ENCODE measurements at places on chromosomes 1 and 21.

DNA sequence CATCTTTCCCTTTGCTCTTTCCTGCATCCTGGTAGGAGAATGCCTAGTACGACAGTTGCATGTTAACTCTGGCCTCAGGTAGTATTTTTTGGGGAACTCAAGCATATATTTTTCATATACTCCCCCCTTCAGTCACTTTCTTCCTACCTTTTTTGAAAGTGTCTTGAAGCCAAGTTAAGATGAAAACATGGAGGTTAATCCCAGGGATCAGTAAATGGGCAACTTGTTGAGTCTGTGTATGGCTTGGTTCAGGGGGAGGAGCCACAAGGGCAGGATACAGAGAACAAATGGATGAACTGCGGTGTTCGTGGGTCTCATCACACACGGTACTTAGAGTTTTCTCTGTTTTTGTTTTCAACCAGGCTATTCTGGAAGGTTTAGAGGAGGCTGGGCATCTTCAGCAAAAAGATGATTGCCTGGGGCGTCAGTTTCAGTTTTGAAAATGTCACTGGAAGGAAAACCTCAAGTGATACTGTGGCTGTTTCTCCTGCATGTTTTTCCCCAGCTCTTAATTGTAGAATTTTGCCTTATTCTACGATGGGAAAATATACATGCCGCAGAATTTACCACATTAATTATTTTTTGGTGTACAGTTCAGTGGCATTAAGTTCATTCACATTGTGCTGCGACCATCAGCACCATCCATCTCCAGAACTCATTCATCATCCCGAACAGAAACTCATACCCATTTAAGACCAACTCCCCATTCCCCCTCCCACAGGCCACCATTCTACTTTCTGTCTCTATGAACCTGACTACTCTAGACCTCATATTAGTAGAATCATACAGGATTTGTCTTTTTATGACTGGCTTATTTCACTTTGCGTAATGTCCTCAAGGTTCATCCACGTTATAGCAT lies 71.5 kb downstream of the MAP10 start:
- no peak for DNase-seq

GRCh38 chr1:210250665-210250997 lies 18.0 kb downstream of the SERTAD4 start:
- DNase-seq: no peak

- no peak for DNase-seq
Observed at GRCh38 chr1:3530926-3531818, 76.7 kb downstream of the ARHGEF16 start.

DNA sequence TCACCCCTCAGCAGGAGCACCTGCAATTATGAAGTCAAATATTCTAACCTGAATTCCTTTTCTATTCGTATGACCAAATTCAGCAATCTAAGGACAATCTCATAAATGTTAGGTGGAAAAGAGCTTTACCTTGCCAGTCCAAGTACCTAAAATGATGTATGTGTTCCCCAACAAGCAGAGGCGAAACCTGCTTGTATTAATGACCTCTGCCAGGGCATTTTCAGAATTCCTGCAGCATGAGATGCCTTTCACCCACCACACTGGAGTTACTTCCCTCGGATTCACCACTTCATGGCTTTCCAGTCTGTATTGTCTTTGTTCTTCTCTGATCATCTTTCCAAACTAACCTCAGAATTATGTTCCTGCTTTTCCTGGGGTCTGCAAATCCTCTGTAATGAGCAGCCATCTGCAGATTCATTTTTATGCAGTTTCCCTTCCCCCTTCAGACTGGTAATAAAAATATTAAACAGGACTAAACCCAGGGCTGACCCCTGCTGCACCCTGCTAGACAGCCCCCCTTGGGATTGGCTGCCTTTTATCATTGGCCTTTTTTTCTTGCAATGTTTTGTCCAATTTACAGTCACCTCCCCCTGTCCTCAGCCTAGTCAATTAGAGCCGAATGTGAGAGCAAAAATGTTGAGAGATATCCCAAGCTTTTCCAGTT lies 26.6 kb upstream of the CASQ2 start:
- no peak for DNase-seq

GRCh38 chr1:203351037-203351625 lies at the start of gene FMOD:
Gene FMOD (minus strand): TSS chr1:203351122. CDS start chr1:203348270, 2,852 bp downstream.
- no peak for DNase-seq

DNA sequence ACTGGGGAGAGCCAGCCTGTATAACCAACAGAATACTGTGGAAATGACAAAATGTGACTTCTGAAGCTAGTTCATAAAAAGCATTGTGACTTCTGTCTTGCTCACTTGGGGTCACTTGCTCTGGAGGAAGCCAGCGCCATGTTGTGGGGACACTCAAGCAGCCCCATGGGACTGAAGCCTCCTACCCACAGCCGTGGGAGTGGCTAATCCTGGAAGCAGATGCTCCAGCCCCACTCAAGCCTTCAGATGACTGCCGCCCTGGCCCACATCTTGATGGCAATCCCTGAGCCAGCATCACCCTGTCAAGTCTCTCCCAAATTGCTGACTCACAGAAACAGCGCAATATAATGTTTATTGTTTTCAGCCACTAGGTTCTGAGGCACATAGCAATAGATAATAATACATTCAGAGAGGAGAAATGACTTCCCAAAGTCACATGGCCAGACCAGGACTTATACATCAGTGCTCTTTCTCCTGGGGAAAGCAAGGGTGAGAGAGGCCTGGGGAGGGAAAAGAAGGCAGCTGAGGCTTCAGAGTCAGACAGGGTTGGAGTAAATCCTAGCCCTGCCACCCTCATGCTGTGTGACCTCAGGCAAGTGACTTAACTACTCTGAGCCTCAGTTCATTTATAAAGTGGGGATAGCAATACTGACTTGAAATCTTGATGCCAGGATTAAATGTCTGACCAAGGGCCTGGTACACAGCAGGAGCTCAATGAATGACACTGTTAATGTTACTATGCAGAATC lies 5.0 kb upstream of the TNFRSF8 start:
- no peak for DNase-seq

DNA sequence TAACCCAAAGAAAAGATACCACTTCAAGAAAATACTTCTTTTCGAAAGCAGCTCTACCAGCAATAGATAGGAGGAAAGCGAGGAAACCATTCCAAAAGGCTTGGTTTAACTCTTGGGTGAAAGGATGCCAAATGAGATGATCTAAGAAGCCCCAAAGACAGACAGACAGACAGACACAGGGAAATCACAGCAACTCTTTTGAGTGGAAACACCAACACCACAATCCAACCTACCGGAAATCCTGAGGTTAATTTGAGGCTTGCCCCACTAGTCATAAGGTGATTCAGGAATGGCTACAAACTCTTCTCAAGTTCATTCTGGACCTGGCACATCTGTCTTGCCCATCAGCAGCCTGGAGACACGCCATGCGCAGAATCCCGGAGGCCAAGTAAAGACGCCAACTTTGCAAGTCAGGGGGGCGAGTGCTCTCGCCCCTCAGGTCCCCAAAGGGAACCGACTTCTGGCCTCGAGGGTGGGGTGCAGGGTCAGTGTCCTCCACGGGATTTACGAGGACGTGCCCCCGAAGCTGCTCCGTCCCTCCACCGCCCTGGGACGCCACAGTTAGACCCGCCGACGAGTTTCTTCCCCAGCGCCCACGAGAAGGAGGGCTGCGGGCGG lies 778 bp downstream of the EVI5 start:
- DNase-seq: no peak

GRCh38 chr1:33986390-33987095 lies 122.7 kb downstream of the HMGB4 start:
- DNase-seq: peak; percentile 28

DNA sequence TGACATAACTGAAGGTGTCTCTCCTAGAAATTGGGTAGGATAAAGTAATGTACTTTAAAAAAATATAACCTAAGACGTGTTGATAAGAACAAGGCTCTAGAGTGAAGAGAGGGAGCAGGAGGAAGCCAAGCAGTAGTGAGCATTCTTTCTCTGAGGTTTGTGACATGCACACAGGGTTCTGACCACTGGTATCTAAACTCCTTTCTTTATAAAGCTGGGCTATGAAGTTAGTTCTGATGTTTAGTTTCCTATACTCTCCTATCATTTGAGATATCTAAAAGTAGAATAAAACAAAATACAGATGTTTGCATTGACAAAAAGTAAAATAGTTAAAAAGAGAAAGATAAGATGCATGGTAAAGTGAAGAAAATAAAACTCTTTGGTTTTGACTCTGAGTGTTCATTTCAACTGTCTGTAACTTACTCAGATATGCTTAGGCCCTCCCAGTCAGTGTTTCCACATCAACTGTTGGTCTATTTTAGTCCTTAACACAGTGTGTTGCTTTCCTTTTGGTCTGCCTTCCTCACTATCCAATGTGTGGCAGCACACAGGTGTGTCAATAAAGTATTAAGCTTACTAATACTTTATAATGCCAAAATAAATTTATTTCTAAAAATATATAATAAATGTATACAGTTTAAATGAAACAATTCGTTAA lies 543.5 kb downstream of the PTPRC start:
- no peak for DNase-seq

- DNase-seq: no peak
Observed at GRCh38 chr1:102941366-102941947, 166.9 kb downstream of the COL11A1 start.

DNA sequence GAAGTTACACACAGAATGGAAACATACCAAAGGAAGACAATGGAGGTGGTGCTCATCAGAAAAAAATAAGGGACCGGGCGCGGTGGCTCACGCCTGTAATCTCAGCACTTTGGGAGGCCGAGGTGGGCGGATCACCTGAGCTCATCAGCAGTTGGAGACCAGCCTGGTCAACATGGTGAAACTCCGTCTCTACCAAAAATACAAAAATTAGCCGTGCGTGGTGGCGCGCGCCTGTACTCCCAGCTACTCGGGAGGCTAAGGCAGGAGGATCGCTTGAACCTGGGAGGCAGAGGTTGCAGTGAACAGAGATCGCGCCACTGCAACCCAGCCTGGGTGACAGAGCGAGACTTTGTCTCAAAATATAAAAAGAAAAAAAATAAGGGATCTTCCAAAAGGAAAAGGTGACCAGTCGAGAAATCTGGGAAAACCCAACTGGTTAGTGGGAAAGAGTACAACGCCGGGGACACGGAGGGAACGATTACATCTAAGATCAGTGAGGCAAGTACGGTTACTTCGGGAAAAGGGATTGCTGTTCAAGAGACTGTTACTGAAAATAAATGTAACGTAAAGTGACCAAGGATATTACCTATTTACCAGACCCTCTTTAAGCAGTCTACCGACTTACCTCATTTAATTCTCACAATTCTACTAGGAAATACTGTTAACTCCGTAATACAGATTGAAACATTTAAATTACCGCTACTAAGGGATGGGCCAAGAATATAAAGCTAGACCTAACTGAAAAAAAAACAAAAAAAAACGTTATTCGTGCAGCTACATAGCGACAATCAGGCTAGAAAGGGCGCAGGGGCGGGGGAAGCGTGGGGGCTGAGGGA lies 822 bp downstream of the CCT3 start:
- DNase-seq: no peak

- DNase-seq: no peak
Observed at GRCh38 chr1:108780937-108781574, 34.6 kb downstream of the STXBP3 start.

DNA sequence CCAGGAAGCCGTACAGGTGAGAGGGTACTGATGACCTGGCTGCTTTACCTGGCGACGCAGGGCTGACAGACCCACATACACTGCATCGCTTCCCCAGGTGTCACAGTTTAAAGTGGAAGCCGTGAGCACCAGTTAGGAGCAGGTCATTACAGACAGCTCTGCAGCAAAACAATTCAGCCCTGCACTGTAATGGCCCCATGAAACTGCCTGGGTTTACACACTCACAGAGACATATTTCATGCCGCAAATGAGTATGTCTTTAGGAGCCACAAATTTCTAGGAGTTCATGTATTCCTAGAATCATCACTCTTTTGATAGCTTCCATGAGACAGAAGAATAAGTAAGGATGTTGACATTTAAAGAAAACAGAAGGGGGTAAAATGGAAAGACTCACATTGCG lies 723.1 kb downstream of the MATN1 start:
- no peak for DNase-seq

- DNase-seq: peak; percentile 26
Observed at GRCh38 chr1:232011961-232012360, 385.4 kb downstream of the DISC1 start.

DNA sequence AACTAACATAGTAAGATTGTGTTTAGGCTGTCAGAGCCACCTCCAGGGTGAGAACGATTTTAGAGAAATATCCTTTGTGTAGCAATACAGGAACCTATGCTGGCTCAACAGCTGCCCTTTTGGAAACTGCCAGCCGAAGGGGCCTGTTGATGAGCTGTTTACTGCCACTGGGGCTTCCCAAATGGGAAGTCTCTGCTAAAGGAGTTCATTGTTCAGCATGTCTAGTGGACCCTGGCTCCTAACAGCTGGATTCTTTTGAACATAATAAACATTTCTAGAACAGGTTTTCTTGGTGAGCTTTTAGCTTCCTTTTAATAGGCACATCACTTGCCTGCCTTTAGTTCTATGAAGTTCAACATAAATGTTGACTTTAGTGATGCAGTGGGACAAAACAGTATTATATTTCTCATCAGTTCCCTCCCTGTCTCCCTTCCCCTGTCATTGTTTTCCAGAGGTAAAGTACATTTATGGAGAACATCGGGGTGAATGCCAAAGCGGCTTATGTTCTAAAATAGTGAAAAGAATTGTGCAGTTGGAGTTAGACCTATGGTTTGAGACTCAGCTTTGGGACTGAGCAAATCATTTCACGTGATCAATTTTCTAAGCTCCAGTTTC lies 57.4 kb downstream of the UCK2 start:
- no peak for DNase-seq

DNA sequence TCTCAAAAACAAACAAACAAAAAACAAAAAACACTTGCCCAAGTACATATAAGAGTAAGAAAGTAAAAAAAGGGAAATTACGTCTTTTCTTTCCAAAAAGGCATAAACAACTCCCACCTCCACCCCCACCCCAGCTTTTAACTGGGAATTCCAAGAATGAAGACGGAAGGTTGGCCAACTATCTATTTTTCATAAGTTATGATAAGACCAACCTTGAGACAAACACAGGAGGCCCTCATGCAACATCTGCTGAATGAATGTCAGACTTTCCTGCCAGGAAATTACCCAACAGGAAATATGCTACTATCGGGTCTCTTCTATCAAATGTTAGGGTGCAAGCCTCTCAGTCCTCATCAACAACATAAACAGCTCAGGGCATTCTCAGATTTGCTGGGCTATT lies 1.9 kb downstream of the BSDC1 start:
- DNase-seq: no peak

- DNase-seq: peak; percentile 25
Observed at GRCh38 chr1:170661646-170662411, 2.1 kb upstream of the PRRX1 start.

DNA sequence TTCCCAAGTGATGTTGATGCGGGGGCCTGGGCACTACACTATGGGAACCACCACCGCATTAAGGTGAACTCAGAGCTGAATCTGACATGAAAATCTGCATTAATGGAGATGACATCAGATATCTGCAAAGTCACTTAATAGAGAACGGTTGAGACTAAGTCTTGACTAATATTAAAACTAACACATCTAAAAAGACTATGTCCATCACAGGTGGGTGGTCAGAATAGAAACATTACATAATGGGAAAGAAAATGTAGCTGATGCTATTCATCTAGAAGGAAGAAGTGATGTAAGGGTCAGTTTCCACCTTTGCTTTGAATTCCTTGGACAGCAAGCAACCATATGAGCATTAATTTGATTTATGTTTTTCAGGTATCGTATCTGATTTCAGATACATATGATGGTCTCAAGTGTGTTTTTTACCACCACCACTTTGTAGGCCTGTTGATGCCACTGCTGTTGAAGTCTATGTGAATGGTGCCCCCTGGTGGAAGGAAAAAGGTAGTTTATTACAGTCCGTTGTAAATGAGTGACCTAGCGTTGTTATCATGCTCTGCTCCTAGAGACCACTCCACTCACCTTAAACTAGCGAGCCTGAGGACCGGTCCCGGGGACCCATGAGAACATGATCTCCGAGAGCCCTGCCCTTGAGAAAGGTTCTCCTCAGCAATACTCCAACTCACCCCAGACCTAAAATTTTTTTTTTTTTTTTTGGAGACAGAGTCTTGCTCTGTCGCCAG lies 73.5 kb downstream of the BACH1 start:
- peak; percentile 56 for DNase-seq
